ENCODE measurements at places on chromosomes 12 and 14.

- no peak for DNase-seq
These were observed 147.7 kb upstream of the SYT10 start for GRCh38 chr12:33587354-33587753.

DNA sequence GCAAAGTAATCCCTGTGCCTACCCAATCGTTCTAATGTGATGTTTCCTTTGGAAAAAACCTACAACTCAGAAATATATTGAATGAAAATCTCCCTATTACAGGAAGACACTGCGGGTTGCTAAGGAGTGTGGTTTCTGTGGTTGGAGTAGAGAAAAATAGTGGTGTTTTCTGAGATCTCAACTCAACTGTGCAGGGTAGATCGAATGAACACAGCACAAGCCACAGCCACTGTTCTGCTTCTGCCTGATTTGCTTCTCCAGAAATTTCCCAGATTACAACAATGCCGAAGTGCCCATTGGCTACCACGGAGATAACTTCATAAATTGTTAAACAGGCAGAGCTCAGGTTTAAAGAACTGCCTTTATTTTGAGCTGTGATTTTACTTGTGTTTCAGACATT lies 480.4 kb downstream of the DIO2 start:
- DNase-seq, result no peak

- no peak for DNase-seq
These were observed 837.6 kb downstream of the VRK1 start for GRCh38 chr14:97634751-97635150.

DNA sequence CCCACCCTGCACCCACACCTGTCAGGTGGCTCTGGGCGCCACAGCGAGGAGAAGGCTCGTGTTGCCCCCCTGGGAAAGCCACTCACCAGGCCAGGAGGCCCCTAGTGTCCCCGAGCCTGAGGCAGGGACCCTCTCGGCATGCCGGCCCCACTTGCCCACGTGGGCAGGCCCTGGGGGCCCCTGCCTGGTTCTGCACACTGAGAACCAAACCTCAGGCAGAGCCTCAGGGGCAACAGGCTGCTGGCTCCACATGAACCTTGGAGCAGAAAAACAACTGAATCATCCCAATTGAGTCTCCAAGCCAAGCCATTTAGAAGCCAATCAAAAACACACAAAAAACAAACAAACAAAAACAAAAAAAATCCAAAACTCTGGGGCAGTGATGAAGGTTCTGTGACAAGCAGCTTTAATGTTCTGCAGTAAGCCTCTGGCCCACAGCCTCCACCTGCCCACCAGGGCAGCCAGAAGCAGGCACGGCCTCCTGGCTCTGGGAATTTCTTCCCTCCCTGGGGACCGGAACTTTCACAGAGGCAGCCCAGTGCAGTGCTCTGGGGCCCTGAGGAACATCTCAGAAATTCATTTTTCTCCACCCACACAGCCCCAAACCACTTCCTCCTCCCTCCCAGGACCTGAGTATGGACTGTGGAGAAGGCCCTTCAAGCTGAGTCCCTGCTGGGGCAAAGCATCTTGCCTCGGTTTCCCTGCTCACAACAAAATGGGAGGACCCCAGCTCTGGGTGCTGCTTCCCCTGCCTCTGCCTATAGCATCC lies 90.2 kb downstream of the CHGA start:
- no peak for DNase-seq

DNA sequence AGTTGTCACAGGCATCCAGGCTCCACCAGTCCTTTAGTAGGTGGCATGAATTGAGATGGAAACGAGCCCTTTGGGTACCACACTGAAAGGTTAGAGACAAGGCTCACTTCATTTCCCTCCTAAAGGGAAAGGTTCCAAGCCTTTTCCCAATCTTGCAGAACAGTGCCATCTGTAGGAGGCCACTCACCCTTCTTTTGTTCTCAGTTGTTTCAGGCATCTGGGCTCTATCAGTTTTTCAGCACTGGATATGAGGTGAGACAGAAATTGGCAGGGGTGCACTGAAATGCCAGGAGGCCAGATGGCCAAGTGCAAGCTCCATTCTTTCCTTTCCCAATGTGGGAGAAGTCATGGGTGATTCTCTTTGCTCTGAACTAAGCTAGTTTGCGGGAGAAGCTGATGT lies 15.2 kb downstream of the FBXO33 start:
- DNase-seq, result no peak

- DNase-seq, result no peak
These were observed 59.8 kb downstream of the SUDS3 start for GRCh38 chr12:118436002-118436730.

Measured in HEK293T (cell line).